Amniotic epithelial cell (primary cell): ENCODE measurements at places on chromosomes 6 and 20.

GRCh38 chr6:90449311-90449710, 137.6 kb downstream of the MAP3K7 start:
- DNase-seq = no peak

DNA sequence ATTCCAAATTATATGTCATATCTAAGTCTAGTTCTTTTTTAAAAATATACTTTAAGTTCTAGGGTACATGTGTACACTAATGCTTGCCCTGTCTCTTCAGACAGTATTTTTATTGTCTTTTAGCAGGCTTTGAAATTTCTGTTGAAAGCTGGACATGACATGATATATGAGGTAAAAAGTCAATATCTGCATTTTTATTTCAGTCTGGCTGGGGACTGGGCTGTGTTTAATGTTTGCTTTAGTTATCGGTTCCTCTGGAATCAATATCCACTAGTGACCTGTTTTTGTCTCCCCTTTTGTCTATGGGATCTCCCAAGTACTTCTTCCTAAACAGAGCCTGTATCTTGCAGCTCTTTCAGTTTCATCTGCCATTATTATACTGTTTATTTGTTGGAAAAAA, 786.2 kb upstream of the GJE1 start:
- no peak for DNase-seq

- no peak for DNase-seq
These were observed 46.7 kb downstream of the PSMB1 start for GRCh38 chr6:170506446-170506845.

- DNase-seq = no peak
These were observed 82.2 kb downstream of the PAK5 start for GRCh38 chr20:9756660-9757059.

- no peak for DNase-seq
These were observed 8.5 kb upstream of the RAET1E start for GRCh38 chr6:149906405-149906804.

- DNase-seq = no peak
These were observed 138.9 kb downstream of the PDE7B start for GRCh38 chr6:135990439-135990838.

GRCh38 chr6:92069781-92070180, 1349.6 kb downstream of the EPHA7 start:
- DNase-seq = no peak

GRCh38 chr6:36297051-36297450, 27.2 kb downstream of the PNPLA1 start:
- DNase-seq = no peak

DNA sequence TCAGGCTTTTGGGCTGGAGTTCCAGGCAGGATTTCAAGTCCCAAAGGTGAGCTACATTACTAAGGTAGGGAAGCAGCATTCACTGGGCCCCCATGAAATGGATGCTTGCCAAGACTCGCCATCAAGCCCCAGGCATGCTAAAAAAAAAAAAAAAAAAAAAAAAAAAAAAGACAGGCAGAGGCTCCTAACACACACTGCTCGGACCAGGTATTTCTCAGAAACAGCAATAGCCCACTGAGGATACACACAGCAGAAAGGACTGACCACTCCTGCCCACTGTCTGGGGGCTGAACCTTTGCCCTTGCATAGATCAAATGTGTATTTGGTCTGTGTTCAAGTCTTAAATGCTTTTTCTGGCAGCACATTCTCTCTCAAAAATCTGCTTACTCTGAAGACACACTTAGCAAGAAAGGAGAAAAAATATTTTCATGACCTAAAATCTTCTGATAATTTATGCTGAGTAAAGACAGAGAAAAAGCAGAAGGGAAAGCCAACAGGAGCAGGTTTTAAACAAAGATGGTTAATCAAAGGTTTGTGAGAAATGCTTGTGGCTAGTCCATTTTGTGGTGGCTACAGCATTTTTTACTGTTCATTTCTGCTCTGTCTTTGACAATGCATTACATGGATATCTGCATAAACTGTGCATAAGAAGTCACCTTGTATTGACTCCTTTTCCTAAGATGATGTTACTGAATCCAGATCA, 37.9 kb upstream of the BEND6 start:
- DNase-seq = no peak

DNA sequence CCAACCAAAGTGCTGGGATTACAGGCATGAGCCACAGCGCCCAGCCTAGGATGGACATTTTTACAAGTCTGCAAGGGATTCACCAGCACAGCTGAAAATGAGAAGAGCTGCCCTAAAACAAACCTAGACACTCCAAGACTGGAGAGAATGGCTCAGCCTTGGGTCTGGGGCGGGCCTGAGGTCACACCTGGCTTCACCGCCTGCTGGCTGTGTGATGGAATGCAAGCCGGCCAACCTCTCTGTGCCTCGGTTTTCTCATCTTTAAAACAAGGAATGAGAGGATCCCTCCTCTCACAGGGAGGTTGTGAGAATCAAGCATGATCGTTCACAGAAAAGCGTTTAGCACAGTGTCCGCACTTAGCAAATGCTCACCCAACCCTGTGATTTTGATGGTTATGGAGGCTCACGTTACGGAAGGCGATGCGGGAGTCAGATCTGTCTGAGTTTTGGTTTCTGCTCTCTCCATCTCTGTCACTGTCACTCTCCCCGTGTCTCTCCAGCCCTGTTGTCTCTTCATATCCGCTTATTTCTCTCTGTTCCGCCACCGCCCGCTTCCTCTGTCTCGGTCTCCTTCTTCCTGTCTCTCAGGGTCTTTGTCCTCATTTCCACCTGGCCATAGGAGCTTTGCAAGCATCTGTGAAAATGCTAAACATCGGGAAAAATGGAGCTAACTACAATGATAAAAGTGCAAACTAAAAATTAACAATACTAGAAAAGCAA, 47.6 kb downstream of the CEBPB start:
- DNase-seq = no peak

- no peak for DNase-seq
These were observed 18.0 kb downstream of the PRPH2 start for GRCh38 chr6:42704251-42704936.

- DNase-seq = no peak
These were observed 195.7 kb upstream of the SASH1 start for GRCh38 chr6:148146717-148147462.

DNA sequence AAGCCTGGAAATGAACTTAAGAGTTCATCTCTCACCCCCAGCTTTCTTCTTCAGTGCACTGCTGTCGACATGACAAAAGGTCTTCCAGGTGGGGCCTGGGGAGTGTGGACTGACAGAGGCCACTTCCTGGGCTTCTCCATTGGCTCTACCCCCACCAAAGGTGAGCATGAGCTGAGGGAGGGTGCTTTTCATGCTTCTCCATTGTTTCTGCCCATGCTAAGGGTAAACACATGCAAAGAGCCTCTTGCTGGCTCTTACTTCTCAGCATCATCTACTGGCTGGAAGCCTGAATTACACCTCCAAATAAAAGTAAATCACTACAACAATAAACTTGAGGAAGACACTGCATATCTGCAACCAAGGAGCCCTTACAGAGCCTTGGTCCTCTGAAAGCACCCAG, 227.2 kb downstream of the EPM2A start:
- no peak for DNase-seq

DNA sequence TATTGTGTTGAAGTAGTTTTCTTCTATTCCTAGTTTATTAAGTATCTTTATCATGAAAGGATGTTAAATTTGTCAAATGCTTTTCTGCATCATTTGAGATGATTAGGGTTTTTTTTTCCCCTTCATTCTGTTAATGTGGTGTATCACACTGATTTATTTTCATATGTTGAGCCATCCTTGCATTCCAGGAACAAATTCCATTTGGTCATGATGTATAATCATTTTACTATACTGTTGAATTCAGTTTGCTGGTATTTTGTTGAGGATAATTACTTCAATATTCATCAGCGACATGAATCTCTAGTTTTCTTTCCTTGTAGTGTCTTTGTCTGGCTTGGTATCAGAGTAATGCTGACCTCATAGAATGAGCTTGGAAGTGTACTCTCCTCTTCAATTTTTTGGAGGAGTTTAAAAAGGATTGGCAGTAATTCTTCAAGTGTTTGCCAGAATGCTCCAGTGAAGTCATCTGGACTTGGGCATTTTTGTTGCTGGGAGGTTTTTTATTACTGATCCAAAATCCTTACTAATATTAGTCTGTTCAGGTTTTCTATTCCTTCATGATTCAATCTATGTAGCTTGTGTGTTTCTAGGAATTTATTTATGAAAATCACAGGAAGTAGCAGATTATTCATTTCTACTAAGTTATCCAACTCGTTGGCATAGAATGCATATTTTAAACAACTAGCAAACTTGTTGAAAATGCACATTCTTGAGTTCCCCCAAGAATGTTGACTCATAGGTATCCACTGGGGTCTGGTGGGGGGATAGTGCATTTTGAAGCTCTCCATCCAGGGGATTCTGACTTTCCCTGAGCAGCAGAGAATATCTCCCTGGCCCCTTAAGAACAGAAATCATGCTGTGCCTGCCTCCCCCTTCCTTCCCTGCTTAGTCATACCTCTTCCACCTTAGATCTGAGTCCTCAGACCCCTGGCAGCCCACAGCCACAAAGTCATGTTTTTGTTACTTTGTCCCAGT, 187.1 kb downstream of the BMP7 start:
- no peak for DNase-seq

GRCh38 chr6:159099961-159100360, 55.2 kb upstream of the TAGAP start:
- no peak for DNase-seq

DNA sequence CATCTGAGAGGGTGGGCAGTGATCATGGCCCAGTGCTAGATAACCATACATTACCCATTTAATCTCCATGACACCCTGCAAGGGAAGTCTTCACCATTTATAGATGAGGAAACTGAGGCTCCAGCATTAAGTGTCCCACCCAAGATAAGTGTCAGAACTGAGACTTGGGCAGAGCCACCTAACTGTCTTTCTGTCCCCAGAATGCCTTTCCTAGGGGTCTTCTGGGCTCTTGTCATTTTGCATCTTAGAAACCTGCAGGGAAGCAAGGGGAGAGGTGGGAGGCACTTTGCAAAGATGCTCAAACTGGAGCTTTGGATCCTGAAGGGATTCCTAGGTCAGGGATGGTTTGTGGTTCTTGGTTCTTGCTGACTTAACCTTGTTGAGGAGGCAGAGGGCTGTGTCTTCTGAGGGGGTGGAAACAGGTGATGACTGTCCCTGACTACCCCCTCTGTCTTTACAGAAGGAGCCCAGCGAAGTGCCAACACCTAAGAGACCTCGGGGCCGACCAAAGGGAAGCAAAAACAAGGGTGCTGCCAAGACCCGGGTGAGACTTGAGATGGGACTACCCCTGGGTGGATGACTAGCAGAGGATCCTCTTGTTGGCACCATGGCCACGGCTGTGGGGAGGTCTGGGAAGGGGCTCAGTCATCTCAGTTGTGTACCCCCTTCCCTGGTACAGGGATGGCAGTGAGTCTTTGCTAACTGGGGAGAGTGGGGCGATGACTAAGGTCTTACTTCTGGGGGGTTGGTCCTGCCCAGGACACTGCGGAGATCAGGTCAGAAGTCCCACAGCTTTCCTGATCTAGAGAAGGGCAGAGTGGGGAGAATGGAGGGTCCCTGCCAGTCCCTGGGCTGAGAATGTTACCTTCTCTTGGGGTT, 5.8 kb downstream of the HMGA1 start:
- DNase-seq = no peak

DNA sequence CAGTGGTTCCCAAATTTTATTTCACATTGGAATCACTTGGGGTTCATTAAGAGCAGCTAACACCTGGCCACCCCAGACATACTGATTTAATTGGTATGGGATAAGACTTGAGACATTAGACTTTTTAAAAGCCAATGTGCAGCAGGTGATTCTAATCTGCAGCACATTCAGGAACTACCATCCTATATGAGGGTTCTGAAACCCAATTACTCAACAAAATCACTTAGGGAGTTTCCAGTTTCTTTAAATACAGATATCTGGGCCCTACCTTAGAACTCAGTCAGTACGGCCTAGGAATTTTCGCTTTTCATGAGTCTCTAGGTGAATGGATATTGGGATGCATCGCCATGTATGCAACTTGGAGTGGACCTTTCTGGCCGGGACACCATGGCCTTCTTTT, 24.0 kb upstream of the L3MBTL3 start:
- no peak for DNase-seq

DNA sequence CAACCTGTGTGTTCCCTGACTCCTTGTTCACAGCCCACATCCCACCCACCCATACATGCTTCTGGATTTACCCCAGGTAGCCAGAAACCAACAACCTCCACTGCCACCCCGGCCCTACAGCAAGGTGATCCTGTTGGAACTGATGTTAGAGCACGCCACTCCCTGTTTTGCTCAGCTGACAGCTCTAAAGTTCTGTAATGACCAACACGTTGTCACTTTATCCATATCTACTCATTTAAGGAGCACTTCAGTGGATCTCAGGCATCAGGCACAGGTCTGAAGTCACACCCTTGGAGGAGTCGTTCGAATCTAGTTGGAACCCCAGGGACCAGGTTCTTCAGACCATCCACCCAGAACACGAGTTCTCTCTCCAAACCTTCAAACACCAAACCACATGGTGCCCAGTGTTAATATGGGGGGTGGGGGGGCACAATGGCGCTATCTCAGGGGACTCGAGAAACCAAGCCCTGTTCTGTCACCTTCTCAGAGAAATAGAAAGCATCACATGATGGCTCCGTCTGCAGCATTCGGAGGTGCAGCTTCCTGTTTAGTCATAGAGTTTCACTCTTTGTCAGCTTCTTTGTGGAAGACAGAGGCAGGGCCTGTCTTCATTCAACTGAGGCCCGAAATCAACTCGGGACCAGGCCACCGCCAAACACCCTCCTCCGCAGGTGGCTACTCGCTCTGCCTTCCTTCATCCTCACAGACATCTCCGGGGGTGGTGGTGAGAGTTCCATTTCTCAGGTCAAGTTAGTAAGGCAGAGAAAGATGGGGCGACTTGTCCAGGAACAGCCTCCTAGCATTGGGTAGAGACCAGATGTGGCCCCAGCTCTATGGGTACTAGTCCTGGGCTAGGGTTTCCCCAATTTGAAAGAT, 142.2 kb downstream of the NFATC2 start:
- no peak for DNase-seq

GRCh38 chr6:136424450-136424849, 125.8 kb downstream of the MAP7 start:
- DNase-seq = no peak

DNA sequence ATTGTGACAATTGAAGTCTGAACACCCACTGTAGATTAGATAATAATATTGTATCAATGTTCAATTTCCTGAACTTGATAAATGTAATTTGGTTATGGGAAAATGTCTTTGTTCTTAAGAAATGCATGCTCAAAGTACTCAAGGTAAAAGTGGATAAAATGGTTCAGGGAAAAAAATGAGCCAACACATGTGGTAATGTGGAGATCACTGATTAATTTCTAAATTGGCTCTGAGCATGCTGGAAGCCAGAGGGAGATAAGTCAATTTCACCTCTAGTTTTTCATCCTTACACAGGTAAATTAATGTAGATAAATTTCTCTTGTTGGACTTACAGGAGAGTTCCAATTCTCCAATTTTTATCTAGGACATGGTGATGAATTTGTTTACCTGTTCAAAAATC, 8.0 kb upstream of the COMMD7 start:
- DNase-seq = no peak
